T1000 (cell line): ENCODE measurements at places on chromosomes 12 and 14.

DNA sequence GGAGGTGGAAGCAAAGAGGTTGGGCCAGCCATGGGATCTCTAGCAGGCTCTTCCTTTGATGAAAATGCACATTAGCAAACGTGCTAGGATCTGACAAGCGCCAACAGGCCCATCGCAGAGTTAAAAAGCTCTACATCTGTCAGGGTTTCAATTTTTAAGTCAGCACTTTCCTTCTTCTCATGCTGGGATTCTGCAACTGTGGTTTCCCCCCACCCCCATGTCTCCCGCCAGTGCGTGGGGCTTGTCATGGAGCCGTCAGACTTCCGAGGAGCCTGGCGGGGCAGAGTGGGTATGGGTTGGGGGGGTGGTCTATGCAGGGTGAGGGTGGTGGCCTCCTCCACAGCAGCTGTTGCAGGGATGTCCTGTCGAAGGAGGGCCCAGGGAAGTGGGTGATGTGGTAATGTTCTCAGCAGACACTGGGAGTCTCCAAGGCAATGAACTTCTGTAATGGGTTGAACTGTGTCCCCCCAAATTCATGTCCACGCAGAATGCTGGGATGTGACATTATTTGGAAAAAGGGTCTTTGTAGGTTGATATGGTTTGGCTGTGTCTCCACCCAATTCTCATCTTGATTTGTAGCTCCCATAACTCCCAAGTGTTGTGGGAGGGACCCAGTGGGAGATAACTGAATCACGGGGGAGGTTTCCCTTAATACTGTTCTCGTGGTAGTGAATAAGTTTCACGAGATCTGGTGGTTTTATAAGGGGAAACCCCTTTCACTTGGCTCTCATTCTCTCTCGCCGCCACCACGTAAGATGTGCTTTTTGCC is 115.2 kb upstream of the MAP1LC3B2 start:
- no peak for DNase-seq

GRCh38 chr14:32603992-32604565 is 275.0 kb downstream of the AKAP6 start:
- DNase-seq = no peak

- peak; percentile 39 for DNase-seq
These were observed 7.9 kb upstream of the NAA25 start for GRCh38 chr12:112116232-112117060.

DNA sequence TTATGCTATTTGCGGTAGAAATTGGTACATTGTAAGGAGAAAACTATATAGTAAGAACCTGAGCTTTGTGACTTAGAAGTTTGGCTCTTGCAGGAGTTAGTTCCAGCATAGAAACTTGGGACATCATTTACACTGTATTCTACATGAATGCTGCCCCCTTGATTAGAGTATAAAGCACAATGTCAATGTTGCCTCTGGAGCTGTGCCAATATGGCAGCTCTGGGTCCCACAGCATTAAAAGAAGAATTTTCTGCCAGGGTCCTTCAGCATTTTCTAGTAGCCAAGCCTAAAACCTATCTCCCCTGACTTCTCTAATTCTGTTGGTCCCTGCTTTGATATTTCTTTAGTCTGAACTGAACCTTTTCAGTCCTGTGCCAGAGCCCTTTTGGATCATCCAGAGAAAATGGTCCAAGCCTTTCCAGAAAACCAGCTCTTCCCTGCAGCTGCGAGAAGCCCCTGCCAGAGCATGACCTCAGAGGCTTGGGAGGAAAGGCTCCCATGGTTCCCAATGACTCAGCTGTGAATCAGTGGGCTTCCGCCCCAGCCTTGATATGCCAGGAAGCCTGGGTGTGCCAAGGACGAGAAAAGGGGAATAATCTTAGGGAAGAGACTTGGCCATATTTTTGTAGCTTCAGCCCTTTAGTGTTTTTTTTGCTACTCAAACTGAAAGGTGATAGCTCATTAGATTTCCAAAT is 43.2 kb downstream of the PLEKHG7 start:
- peak; percentile 70 for DNase-seq

DNA sequence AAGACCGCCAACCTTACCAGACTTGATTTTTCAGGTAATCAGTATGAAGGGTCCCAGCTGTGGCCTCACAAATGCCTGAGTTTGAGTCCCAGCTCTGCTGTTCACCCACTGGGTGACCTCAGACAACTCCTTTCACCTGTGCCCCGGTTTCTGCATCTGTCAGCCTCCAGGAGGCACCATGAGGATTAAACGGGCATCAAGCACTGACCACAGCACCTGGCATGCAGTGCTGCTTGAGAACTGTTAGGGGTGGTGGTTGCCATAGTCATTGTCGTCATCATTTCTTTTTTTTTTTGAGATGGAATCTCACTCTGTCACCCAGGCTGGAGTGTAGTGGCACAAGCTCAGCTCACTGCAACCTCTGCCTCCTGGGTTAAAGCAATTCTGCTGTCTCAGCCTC is 57.9 kb downstream of the PHETA1 start:
- no peak for DNase-seq

DNA sequence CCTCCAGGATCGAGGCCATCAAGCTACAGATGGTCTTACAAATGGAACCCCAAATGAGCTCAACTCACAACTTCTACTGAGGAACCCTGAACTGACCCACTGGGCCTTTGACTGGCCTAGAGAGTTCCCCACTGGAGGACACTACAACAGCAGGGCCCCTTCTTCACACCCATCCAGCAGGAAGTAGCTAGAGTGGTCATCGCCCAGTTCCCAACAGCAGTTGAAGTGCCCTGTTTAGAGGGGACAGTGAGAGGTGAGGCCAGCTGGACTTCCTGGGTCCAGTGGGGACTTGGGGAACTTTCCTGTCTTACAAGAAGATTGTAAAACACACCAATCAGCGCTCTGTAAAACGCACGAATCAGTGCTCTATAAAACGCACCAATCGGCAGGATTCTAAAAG is 247.9 kb upstream of the BTG1 start:
- no peak for DNase-seq

DNA sequence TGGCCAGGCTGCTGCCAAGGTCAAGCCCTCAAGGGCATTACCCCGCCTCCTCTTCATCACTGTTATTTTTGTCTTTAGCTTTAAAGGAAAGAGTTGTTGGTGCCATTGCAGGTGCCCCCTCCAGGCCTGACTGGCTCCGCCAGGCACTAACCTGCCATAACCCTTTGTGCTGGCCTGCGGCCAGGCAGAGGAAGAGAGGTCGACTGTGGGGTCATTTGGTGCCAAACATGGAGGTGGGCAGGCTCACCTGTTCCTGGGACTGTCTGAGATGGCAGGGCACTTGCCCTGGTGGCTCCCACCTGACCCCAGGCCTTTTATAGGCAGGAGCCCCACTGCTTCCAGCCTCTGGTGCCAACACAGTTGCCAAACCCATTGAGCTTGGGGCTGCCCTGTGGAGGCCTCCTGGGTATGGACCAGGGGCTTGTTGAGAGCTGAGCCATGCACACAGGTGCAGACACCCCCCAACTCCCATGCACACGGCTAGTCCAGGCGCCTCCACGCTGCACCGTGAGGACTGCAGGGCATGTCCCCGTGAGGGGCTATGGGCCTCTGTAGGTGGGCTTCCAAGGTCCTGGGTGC is 29.4 kb upstream of the PLD4 start:
- DNase-seq = no peak

DNA sequence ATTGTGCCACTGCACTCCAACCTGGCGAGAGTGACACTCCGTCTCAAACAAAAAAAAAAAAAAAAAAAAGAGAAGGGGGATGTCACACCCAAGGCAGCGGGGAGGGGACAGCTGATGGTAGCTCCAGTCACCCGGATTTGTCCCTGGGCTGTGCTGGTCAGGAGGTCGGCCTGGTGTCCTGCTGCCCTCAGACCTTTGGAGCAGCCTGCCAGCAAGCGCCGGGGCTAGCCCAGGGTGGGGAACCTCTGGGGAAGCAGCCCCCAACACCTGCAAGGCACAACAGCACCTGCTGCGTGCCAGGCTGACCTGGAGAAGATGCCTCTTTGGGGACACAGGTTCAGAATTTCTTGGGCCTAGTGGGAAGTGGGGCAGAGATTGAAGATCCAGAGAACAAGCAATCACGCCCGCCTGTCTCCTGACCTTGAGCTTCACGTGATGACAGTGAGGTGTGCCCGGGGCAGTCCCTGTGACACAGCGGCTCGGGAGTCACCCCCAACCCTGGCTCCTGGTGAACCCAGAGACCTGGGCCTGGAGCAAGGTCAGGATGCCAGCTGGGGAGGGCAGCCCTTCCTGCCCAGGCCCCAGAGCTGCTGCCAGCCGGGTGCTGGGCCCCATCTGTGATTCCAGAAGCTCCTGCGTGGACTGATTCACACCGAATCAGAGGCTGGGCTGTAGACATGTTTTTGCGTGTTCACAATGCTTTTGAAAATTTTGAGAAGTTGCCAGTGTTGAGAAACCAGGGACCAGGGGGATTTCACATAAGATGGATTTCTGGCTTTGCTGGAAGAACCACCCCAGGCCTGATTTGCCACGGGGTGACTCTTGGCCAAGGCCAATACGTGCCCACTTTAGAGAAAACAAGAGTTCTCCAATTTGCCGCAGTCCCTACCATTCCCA is 66.4 kb downstream of the RFLNA start:
- DNase-seq = no peak

GRCh38 chr12:107091989-107092641 is 1.2 kb downstream of the CRY1 start:
- peak; percentile 45 for DNase-seq

DNA sequence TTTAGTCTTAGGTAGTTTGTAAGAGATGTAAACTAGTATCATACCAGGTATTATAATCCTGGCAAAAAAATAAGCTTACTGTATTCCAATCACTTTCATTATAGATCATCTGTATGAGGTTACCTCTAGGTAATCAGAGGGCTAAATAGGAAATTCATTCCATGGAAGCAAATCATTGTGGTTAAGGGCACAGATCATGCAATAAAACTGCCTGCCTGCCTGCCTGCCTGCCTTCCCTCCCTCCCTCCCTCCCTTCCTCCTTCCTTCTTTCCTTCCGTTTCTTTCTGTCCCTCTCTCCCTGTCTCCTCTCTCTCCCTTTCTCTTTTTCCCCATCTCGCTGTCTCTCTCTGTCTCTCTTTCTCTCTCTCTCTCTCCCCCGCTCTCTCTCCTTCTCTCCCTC is 3.2 kb upstream of the CLEC9A start:
- no peak for DNase-seq

DNA sequence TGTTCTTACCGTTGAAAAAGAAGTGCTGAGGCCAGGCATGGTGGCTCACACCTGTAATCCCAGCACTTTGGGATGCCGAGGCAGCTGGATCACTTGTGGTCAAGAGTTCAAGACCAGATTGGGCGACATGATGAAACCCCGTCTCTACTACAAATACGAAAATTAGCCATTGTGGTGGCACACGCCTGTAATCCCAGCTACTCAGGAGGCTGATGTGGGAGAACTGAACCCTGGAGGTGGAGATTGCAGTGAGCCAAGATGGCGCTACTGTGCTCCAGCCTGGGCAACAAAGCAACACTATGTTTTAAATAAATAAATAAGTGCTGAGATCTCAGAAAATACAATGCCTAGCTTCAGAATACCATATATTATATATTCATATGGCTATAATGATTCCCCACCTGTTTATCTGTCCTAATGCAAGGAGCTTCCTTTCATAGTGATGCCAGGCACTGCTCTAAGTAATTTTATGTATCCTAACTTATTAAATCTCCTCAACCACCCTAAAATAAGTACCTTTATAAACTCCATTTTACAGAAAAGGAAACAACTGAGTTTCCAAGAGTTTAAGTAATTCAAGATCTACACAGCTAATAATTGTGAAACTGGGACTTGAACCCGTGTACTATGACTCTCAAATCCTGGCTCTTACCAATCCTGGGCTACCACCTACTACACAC is 7.3 kb downstream of the PHLDA1 start:
- DNase-seq = no peak

DNA sequence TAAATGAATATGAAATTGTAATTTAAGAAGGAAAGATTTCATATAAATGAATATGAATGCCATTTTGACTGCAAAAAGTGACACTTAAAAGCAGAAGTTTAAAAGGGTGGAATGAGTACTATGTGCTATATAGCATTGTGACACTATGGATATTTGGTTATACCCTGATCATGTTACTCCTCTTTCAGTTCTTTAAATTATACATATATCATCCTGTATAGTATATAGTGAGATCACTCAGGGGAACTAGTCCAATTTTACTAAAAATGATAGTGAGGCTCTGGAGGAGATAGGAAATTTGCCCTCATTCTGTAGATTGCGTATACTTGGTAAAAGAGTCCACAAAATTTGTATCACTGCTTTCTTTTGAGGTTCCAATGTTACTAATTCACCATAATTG is 155.7 kb upstream of the BTG1 start:
- DNase-seq = no peak

DNA sequence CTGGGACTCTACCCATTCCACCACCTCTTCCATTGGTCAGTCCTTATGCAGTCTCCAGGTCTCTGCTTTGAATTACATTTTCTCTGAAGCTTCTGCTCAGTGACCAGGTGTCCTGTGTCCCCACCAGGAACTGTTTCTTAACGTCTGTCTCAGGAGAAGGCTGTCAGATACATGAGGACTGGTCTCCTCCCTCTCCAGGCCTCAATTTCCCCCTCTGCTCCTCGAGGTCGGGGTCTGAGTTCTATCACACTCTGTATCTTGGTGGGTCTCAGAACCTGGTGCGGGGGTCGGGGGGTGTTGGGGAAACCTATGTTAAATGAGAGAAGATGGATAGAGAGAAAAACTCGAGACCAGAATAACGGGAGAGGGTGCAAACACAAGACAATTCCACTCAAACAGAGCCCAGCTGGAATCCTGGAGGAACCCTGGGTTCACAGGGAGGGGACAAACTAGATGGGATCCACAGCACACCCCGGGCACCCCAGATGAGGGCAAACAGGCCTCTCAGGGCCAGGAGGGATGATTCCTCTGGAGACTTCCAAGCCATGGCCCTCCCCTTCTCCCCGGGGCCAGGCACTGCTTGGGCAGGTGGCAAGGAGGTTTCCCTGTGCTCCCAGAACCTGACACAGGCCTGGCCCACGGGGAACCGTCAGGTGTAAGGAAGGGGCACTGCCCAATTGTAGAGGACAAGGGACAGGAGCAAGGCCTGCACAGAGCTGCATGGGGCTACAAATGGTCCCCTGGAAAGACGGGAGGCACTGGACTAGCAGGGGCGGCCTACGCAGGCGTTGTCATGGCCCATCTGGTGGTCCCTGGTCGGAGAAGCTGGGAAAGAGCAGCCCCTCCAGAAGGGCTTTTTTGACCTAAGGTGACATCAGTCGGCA is 313.2 kb upstream of the DIO3 start:
- no peak for DNase-seq

DNA sequence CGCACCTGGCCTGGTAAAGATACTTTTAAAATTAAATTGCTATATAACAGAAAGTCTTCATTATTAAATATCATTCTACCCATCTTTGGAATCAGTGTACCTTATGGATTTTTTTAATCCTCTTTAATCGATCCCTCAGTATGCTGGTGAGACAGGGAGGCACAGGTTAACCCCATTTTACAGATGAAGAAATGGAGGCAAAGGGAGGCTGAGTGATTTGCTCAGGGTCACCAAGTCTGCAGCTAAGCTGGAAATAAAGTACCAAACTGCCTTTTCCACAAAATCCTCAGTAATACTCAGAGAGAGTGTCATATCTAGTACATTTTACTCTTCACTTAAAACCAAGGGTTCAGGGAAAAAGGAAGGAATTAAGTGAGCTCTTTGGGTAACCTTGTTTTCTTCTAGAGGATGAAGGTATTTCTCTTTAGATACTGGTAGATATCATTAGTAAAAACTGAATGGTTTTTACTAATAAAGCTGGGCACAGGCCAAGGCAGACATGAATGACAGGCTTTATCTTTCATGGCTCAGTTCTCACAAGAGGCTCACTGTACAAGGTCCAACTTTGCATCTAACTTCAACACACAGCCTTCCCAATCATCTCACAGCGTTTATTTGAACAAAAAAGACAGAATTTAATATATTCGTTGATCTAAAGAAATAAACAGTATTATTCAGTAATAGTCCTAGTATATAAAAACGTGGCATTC is 35.3 kb upstream of the TTC7B start:
- DNase-seq = no peak
